Thoracic aorta (tissue), 2 donors: ENCODE measurements at places on chromosomes 5 and 9. TPM values are rescaled to one million over a fixed set of nuclear protein-coding genes. Genes with fewer than 3 reads are reported as not detected.

PCDHB3 gene
- 2.3 TPM for total RNA-seq

SHISAL2B gene
- not detected for total RNA-seq

KCNN2 gene
- not detected for total RNA-seq

CENPK gene
- 0.42 TPM for total RNA-seq

GPX8 gene
- total RNA-seq, result 39.2 TPM

LCN1 gene
- not detected for total RNA-seq

GABRA1 gene
- total RNA-seq, result not detected

TTC16 gene
- 0.27 TPM for total RNA-seq

PCDH1 gene
- total RNA-seq, result 43.4 TPM

SLC24A2 gene
- not detected for total RNA-seq

FOXD4L5 gene
- 0.28 TPM for total RNA-seq

OTP gene
- total RNA-seq, result not detected

CAVIN4 gene
- 0.21 TPM for total RNA-seq

SEMA6A gene
- 7.4 TPM for total RNA-seq

CXCL14 gene
- total RNA-seq, result 28.7 TPM

BARHL1 gene
- not detected for total RNA-seq

KIAA1958 gene
- 6.0 TPM for total RNA-seq

TSSK1B gene
- total RNA-seq, result not detected

SPRY4 gene
- 136 TPM for total RNA-seq

SH3PXD2B gene
- total RNA-seq, result 42.0 TPM

PCDHB13 gene
- 16.1 TPM for total RNA-seq

ARL14EPL gene
- total RNA-seq, result not detected

EDIL3 gene
- 170 TPM for total RNA-seq

MEF2C gene
- total RNA-seq, result 104 TPM
